Muscle of back (tissue), 13 donors: ENCODE measurements at places on chromosomes 13 and 19. TPM values are rescaled to one million over a fixed set of nuclear protein-coding genes. Genes with fewer than 3 reads are reported as not detected.

The COMMD6 gene
- polyA plus RNA-seq: 204 TPM

The NCR1 gene
- 0.46 TPM for polyA plus RNA-seq

The PABPC3 gene
- polyA plus RNA-seq: 0.39 TPM

GRCh38 chr13:23985839-23986238 is 88.5 kb upstream of the C1QTNF9B start:
- no peak for DNase-seq

GRCh38 chr19:771332-771785 is 20.4 kb downstream of the MISP start:
- no peak for DNase-seq

- no peak for DNase-seq
Measured at GRCh38 chr13:110716247-110716515, 2.7 kb downstream of the ING1 start.

DNA sequence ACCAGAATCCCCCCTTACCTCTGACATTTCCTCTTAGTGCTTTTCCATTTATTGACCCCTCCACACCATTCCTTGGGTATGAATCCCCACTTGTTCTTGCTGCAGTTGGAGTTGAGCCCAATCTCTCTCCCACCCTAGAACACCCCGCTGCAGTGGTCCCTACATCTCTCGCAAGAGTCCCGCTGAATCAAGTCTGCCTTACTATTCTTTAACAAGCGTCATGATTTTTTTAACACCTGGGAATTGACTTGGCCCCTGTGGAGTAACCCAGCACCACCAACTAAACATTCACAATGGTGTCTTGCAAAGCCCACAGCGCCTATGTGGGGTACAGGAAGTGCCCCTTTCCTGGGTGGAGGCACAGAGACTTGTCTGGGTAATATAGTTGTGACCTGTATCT is 13.2 kb upstream of the ZNF599 start:
- no peak for DNase-seq

GRCh38 chr19:48874303-48875135 is 2.3 kb downstream of the PPP1R15A start:
- DNase-seq: peak; percentile 55

GRCh38 chr13:70784207-70784989 is 676.1 kb upstream of the KLHL1 start:
- no peak for DNase-seq
